A375 (cell line): ENCODE measurements at places on chromosomes 5 and 9. TPM values are rescaled to one million over a fixed set of nuclear protein-coding genes. Genes with fewer than 3 reads are reported as not detected.

The FGF18 gene
- 0.08 TPM in 1 of 2 replicates, not detected in the other for total RNA-seq

The ABO gene
- total RNA-seq, result not detected in 2 replicates

The IFNA16 gene
- total RNA-seq, result not detected in 2 replicates

The PCA3 gene
- not detected in 2 replicates for total RNA-seq

The MYMK gene
- not detected in 2 replicates for total RNA-seq

The ARID3C gene
- total RNA-seq, result 0.11 TPM in 1 of 2 replicates, not detected in the other

The ENG gene
- 13.6 and 14.7 TPM in 2 replicates for total RNA-seq

The GPR151 gene
- not detected in 2 replicates for total RNA-seq

The SLC31A1 gene
- total RNA-seq, result 20.7 and 25.4 TPM in 2 replicates

The HAVCR2 gene
- 1.2 TPM in 1 of 2 replicates, not detected in the other for total RNA-seq

The IL13 gene
- 0.42 TPM in 1 of 2 replicates, not detected in the other for total RNA-seq

The SLC45A2 gene
- total RNA-seq, result 0.49 and 0.69 TPM in 2 replicates

The TAF11L5 gene
- total RNA-seq, result not detected in 2 replicates

The RAB3C gene
- total RNA-seq, result not detected in 2 replicates

The SPINK13 gene
- total RNA-seq, result not detected in 2 replicates

The HRH2 gene
- total RNA-seq, result 0.05 TPM in 1 of 2 replicates, not detected in the other

The PANK3 gene
- 23.7 and 28.7 TPM in 2 replicates for total RNA-seq
